ENCODE measurements at places on chromosomes 13 and 19. TPM values are rescaled to one million over a fixed set of nuclear protein-coding genes. Genes with fewer than 3 reads are reported as not detected.

Gene AMER2
- total RNA-seq = not detected

Gene TSKS
- total RNA-seq = 0.52 TPM

Gene HSPB6
- total RNA-seq = 161 TPM

Gene FCHO1
- total RNA-seq = 0.65 TPM

Gene GPC5
- 0.13 TPM for total RNA-seq

Gene PRR20D
- total RNA-seq = not detected

Gene C19orf67
- total RNA-seq = not detected

Gene LGALS16
- not detected for total RNA-seq

Gene CEACAM5
- not detected for total RNA-seq

Gene ZNF90
- total RNA-seq = 1.5 TPM

Gene MFSD12
- 163 TPM for total RNA-seq

Gene PINLYP
- 1.3 TPM for total RNA-seq

Gene TMEM59L
- total RNA-seq = 4.1 TPM

Gene ZNF324B
- 9.2 TPM for total RNA-seq

Gene GAPDHS
- not detected for total RNA-seq

Gene ZNF112
- total RNA-seq = 8.9 TPM

Gene HIPK4
- total RNA-seq = 0.17 TPM

Gene PROZ
- not detected for total RNA-seq

Gene SUGP2
- 37.6 TPM for total RNA-seq

Gene TMEM238
- total RNA-seq = 0.23 TPM

Gene HSD17B14
- 2.2 TPM for total RNA-seq

Gene FFAR1
- not detected for total RNA-seq

Data from smooth muscle cell of the pulmonary artery (primary cell).